ENCODE measurements at places on chromosomes 12 and 14.
A peak's percentile ranks its signal among the peaks of the same experiment; 100 is the strongest.

DNA sequence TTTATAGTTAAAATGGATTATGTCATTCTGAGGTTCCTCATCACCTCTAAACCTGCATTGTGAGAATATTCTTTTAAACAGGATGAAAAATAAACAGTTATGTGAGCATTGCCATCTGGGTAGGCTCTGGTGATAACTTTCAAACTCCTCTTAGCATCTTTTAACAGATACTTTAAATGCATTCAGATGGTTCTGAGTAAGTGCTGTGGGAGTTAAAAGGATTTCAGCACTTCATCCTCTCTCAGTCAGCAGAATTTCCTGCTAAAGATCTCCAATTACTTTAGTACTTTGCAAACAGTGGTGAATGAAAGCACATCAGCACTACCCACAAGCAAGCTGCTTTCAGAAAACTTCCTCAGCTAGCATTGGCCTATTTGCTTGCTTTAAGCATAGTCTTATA is 59.3 kb upstream of the TMTC1 start:
- no peaks in the 10 kb centered on the region for H3K4me1 ChIP-seq
- no peak overlapping the region for H3K4me3 ChIP-seq
- no peak overlapping the region for H3K27ac ChIP-seq
- no peak for DNase-seq

GRCh38 chr12:120943482-120943881 is 34.9 kb upstream of the HNF1A start:
- no peak overlapping the region for H3K27ac ChIP-seq
- no peak for DNase-seq
- no peaks in the 10 kb centered on the region for H3K36me3 ChIP-seq

DNA sequence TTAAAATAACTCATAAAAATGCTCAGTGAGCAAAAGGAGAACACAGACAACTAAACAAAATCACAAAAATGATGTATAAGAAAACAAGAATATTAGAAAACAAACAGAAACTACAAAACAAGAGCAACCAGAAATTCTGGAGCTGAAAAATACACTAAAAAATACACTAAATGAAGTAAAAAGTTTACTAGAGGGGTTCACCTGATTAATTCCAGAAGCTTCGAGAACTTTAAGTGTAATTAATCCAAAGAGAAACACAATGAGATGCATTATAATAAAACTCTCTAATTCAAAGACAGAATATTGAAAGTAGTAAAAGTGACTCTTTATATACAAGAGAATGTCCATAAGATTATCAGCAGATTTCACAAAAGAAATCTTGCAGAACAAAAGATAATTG is 558.4 kb downstream of the CCER1 start:
- H3K27ac ChIP-seq = no peak overlapping the region
- no peak for DNase-seq
- no peak overlapping the region for H3K4me3 ChIP-seq
- no peaks in the 10 kb centered on the region for H3K36me3 ChIP-seq

- peak overlapping the region; percentile 86 for H3K27ac ChIP-seq
- DNase-seq = no peak
- H3K4me1 ChIP-seq = peaks cover 8% of the 10 kb centered on the region
- peak overlapping the region; percentile 55 for H3K4me3 ChIP-seq
Observed at GRCh38 chr12:15220451-15220850, 766 bp downstream of the RERG start.

DNA sequence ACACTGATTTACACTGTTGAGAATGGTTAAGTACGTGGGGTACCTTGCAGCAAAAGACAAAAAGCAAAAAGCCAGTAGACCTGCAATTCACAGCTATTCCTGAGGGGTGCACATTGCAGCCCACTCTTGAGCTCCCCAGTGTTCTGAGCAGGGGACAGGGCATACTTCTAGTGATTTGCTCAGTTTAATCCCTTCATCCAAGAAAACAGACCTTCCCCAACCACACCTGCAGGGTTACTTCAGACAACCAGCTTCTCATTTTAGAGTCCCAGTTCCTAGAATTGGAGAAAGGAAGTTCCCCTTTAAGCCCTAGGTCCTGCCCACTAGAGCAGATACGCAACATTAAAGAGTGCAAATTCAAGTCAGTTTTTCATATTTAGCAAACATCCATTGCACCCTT is 3.6 kb upstream of the WSB2 start:
- peaks cover 30% of the 10 kb centered on the region for H3K4me1 ChIP-seq
- no peaks in the 10 kb centered on the region for H3K36me3 ChIP-seq
- no peak overlapping the region for H3K4me3 ChIP-seq
- H3K27ac ChIP-seq = no peak overlapping the region

DNA sequence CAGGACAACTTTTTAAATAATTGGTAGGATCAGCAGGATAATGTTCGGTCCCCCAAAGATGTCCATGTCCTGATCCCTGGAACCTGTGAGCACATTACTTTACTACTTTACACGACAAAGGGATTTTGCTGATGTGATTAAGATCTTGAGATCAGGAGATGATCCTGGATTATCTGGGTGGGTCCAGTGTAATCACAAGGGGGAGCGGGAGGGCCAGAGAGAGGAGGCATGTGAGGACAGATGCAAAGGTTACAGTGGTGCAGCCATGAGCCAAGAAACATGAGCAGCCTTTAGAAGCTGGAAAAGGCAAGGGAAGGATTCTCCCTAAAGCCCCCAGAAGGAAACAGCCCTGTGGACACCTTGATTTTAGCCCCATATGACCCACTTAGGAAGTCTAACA is 33.1 kb downstream of the KCNK10 start:
- DNase-seq = no peak
- no peaks in the 10 kb centered on the region for H3K27me3 ChIP-seq
- H3K36me3 ChIP-seq = no peaks in the 10 kb centered on the region
- no peak overlapping the region for H3K27ac ChIP-seq
- peaks cover 7% of the 10 kb centered on the region for H3K4me1 ChIP-seq

GRCh38 chr12:132282950-132283771 is 46.2 kb downstream of the GALNT9 start:
- H3K4me1 ChIP-seq = peaks cover 40% of the 10 kb centered on the region
- no peaks in the 10 kb centered on the region for H3K27me3 ChIP-seq
- H3K4me3 ChIP-seq = no peak overlapping the region
- H3K36me3 ChIP-seq = no peaks in the 10 kb centered on the region

DNA sequence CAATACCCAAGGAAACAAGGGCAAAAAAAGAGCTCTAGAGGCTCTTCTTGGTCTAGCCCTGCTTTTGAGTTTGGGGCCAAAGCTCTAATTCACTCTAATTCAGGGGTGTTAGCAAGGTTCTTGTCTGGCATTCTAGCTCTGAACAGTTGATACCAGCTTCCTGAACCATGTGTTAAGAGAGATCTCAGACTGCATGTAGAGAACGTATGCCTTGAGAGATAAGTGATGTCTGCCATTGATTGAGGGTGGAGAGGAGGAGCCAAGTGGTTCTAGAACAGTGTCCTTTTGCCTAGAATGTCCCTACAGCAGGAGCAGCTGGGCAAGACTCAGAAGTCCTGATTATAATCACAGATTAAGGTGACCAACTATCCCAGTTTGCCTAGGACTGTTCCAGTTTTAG is 18.2 kb upstream of the POC1B start:
- no peak overlapping the region for H3K4me3 ChIP-seq
- H3K27me3 ChIP-seq = no peaks in the 10 kb centered on the region
- H3K4me1 ChIP-seq = peaks cover 22% of the 10 kb centered on the region
- no peak overlapping the region for H3K27ac ChIP-seq
- H3K36me3 ChIP-seq = no peaks in the 10 kb centered on the region

- no peak for DNase-seq
- peaks cover 27% of the 10 kb centered on the region for H3K4me1 ChIP-seq
Observed at GRCh38 chr14:32710231-32710671, 228.4 kb upstream of the NPAS3 start.

DNA sequence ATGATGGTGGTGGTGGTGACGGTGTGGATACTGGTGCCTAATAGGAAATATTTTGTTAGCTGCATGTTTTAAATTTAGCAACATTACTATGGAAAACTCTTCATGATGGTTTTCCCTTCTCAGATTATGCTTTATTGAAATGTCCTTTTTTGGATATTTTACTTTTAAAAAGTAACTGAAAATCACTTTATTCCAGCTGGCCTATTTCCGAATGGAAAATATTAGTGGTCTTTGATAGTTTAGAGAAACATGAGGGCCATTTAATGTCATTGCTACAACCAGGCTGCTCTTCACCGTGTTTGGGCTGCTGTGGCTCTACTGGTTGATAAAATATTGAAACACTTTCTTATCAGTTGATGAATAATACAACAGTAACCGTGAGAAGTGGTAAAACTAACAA is 64.2 kb downstream of the PELI2 start:
- no peaks in the 10 kb centered on the region for H3K4me1 ChIP-seq
- no peak for DNase-seq
- no peak overlapping the region for H3K4me3 ChIP-seq
- no peaks in the 10 kb centered on the region for H3K27me3 ChIP-seq
- no peak overlapping the region for H3K27ac ChIP-seq
- H3K36me3 ChIP-seq = no peaks in the 10 kb centered on the region

DNA sequence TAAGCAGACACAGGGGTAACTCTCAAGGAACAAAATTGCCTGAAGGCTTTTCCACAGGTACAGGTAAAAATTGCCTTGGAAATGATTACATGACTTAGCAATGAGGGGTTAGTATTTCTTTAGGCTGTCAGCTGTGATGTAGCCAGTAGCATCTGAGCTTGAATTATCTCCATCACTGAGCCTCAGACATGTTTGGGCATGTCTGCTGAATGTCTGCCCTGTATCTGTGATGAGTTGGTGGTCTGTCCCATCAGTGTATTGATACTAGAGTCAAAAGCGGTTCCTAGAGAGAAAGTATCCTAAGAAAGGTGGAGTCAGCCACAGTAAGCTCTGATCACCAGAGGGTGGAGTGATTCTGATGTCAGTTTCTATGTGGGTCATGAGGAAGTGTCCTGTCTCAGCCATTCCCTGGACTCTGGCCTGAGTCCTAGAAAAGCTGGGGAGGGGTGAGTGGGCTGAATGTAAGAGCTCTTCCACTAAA is 16.3 kb downstream of the AKAP6 start:
- no peaks in the 10 kb centered on the region for H3K27me3 ChIP-seq
- no peak for DNase-seq
- H3K4me1 ChIP-seq = no peaks in the 10 kb centered on the region
- H3K27ac ChIP-seq = no peak overlapping the region
- H3K36me3 ChIP-seq = no peaks in the 10 kb centered on the region

- H3K27ac ChIP-seq = no peak overlapping the region
- no peaks in the 10 kb centered on the region for H3K36me3 ChIP-seq
- H3K27me3 ChIP-seq = no peaks in the 10 kb centered on the region
- H3K4me1 ChIP-seq = no peaks in the 10 kb centered on the region
- no peak for DNase-seq
Observed at GRCh38 chr12:93449277-93449676, 7.5 kb upstream of the UBE2N start.

DNA sequence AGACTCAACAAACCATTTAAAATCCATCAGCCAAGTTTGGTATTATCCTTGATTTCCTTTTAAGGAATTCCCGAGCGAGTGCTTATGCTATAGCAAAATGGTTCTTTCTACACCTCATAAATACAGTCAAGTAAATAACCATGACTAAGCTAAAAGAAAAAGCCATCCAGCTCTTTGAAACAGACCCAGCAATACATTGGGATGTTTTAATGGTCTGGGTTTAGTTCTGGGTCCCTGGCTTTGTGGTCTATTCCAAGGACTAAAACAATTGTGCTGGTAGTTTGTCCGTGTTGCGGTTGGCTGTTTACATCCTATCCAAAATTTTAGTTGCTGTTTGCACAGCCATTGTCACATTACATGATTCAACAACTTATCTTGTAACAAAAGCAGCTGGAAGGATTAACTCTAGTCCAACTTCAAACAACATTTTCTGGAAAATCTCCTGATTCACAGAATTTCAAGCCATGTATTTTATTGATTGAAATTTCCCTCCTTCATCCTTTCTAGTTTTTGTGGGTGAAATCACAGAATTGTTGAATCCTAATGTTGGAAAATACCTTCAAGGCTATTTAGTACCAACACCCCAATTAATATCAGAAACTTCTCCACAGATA is 19.6 kb downstream of the KLRB1 start:
- no peak overlapping the region for H3K27ac ChIP-seq
- DNase-seq = no peak
- H3K27me3 ChIP-seq = no peaks in the 10 kb centered on the region
- H3K4me1 ChIP-seq = no peaks in the 10 kb centered on the region
- H3K4me3 ChIP-seq = no peak overlapping the region

DNA sequence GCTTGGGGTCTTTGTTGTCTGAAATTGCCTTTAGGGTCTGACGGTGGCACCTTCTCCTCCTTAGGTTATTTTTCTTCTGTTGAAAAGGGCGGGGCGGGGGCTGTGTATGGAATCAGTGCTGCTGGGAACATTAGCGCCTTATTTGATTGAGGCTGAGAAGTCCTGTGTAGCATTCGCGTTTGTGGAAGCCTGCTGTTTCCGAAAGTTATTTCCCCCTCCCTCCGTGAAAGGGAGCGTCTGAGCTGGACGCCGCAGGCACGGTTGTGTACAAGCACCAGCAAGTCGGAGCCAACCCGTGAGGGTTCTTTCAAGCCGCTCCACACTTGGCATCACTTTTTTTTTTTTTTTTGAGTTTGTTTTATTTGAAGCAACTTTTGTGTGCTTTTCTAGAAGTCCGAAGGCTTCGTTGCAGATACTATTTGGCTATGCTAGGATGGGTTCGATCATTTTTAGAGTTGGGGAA is 1.1 kb downstream of the SYNE2 start:
- no peaks in the 10 kb centered on the region for H3K36me3 ChIP-seq
- no peaks in the 10 kb centered on the region for H3K4me1 ChIP-seq
- no peaks in the 10 kb centered on the region for H3K27me3 ChIP-seq
- H3K27ac ChIP-seq = peak overlapping the region; percentile 98
- DNase-seq = no peak

GRCh38 chr12:99436584-99436983 is 211.0 kb upstream of the GARIN6 start:
- H3K27ac ChIP-seq = no peak overlapping the region
- H3K4me1 ChIP-seq = no peaks in the 10 kb centered on the region
- no peak for DNase-seq
- no peaks in the 10 kb centered on the region for H3K36me3 ChIP-seq
- H3K4me3 ChIP-seq = no peak overlapping the region

GRCh38 chr14:64878837-64879634 is 671 bp downstream of the SPTB start:
- peak overlapping the region; percentile 76 for H3K4me3 ChIP-seq
- H3K27ac ChIP-seq = no peak overlapping the region
- H3K27me3 ChIP-seq = no peaks in the 10 kb centered on the region
- peaks cover 19% of the 10 kb centered on the region for H3K4me1 ChIP-seq
